ENCODE measurements at places on chromosomes 4 and X.

DNA sequence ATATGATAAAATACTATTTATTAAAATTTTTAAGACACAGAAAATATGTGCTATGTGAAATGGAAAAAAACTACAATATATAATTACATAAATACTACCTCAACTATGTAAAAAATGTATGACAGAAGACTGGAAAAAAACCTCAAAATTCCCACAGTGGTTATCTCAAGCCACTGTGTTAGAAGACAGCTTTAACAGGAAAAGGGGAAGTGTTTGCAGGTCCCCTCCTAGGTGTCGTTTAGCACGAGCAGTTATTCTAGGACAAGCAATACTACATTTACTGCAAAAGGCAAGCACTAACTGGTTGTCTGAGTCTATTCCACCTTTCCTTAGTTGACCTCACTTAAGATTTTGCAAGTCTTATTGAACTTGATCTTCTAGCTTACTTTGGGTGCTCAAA lies 44.9 kb upstream of the PHF8 start:
- no peak for DNase-seq

- no peak for DNase-seq
Observed at GRCh38 chr4:34791209-34791608, 1453.1 kb downstream of the ARAP2 start.

DNA sequence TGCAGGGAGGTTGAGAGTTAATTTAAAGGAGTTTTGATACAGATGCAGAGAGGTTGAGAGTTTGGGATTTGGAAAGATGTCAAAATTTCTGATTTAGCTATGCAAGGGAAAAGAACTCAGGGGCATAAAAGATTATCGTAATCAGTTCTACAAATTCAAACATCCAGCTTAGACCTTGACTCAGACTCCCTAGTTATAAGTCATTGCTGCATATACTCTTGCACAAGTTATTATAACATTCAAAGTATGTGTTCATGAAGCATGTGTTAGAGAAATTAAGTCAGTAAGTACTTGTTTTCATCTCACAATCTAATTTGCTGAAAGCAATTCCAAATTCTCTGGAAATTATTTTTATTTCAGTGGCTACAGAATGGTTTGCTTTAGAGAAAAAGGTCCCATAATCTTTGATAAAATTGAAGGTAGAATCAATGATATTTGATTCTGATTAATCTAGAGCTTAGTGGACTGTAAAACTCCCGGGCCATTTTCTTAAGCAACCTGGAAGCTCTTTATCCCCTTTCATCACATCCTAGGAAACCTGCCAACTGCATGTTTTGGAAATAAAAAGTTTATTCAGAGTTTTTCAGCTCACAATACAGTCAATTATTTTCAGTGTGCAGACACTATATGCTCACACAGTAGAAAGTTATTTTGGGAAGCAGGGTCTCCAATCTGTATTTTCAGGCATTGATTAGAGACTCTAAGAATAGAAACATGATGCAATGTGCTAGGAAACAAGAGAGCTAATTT lies 132.9 kb upstream of the SPANXC start:
- DNase-seq = no peak

DNA sequence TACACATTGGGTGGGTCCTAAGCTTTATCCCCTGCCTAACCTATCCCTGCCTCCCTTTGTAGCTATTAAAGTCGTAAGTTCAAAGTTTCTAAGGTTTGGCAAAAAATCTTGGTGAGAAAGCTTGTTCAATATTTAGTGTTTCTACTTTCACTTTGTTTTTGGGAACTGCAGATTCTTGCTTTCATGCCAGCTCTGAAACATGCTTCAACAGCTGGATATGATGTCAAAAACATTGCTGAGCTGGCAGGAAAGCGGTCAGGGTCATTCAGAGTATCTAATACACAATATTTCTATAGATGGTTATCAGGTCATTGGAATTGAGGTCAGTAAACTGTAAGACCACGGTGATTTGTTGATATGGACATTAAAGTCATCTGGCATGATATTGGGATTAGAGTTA lies 19.7 kb downstream of the CENPI start:
- DNase-seq = no peak

DNA sequence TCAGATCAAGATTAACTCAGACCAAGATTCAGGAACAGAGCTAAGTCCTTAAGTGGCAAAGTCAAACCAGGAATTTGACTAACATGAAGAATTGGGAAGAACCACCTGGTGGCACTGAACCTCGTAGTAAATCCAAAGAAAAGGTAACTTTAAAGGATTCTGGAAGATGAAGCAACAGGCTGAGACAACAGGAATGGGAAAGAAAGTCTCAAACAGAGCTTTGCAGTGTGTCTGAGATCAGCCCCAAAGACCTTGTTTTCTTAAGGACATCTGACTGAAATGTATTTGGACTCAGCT lies 126.1 kb downstream of the ASB9 start:
- no peak for DNase-seq

- no peak for DNase-seq
Observed at GRCh38 chr4:61070269-61070668, 129.9 kb upstream of the ADGRL3 start.

DNA sequence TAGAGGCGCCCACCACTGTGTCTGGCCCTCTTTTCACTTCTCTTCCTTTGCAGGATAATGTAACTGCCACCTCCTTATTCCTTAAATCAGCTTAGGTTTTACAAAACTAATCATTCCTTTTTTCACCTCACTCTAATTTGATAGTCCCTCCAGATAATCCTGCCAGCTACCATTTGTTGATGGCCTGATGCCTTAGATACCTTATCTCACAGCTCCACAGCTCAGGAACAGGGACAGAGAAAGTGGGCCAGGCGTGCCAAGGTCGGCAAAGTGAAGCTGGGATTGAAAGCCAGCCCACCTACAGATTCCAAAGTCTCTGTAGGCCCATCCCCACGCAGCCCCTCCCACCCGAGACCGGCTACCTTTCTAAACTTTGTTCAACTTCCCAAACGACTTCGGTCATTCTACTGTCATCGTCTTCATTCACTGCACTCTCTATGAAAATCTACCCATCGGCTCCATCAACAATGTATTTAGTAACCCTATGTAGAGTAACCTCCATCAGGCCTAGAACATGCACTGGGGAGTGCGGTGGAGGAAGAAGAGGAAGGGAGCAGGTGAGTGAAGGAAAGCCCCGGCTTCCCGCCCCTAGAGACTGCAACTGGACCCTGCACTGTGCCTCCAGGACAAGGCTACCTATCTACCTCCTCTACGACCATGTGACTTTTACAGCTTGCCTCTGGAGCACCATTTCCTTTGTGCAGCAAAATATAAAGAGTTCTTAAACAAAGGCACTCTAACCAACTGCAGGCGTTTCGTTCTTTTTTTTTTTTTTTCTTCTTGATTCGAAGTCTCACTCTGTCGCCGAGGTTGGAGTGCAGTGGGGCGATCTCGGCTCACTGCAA lies 1.5 kb downstream of the CASP6 start:
- DNase-seq = no peak

DNA sequence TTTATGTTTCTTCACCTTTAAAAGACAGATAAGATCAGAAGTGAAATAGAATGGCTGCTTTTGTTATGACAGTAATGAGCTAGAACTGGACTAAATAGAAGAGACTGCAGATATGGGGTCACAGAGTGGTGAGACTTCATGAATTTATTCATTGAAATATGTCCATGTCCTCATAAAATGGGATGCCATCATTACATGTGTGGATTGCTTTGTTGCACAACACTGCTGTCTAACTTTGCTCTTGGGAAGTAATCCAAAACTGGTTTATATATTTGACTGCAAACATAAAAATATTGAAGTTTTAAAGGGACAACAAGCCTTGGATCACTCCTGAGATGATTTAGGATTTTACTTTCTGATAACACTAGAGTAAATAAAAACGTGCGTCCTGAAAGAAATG lies 209.2 kb upstream of the FAT4 start:
- no peak for DNase-seq

Measured in stimulated activated CD4-positive, alpha-beta T cell treated with anti-CD3 and anti-CD28 coated beads, Interleukin-1b, Interleukin-23, amount 100 ng/mL, for 1 hour (primary cell).